ENCODE measurements at places on chromosomes 1 and 21.
A peak's percentile ranks its signal among the peaks of the same experiment; 100 is the strongest.

DNA sequence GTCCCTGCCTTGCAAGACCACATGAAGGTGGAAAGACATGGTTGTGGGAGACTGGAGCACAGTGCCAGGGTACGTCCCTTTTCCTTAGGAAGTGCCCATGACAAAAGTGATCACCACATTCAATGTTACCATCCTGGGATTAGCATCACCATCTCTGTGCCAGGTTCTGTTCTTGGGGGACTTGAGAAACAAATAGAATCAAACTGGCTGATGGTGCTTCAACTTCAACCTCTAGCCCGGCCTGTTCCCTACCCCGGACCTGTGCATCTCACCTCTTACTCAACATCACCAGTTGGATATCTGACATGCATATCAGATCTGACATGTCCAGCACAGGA lies 153.3 kb downstream of the GRIK3 start:
- DNase-seq: no peak

GRCh38 chr1:202081992-202082391 lies 40.7 kb upstream of the GPR37L1 start:
- no peak for DNase-seq

DNA sequence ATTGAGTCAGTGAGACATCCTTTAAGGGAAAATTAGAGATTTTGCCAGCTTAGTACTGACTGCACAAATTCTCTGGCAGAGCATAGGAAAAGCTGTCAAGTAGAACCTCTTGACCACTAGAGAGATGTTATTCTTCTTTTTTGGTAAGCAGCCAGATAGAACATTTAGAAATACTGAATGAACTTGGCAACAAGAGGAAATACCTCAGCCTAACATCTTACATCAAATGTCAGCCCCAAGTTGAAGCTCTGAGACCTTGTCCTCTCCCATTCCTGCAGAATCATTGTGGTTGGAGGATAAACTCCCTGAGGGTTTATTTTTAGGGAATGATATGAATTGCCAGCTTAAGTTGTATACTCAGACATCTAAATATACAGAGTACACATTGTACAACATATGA lies 53.5 kb downstream of the MIGA1 start:
- peak; percentile 96 for DNase-seq

GRCh38 chr1:21647431-21648351 lies 21.5 kb downstream of the RAP1GAP start:
- DNase-seq: no peak

DNA sequence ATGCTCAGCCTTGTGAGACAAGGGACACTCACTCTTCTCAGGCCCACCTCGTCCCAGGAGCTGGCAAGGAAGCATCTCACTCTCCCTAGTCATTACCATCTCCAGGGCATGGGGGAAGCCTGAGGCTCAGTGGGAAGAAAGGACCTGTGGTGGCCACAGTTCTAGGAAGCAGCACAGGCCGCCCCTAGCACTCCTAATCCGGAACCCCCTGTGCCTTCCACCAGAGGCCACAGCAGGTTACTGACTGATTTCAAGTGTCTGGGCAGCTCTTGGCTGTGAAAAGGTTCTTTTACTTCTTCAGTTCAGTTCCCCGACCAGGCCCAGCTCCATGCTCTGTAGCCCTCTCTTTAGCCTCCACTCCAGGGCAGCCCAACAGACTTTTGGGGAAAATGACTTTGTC lies 84.4 kb downstream of the TRABD2B start:
- no peak for DNase-seq

GRCh38 chr1:196481616-196482015 lies 126.6 kb downstream of the KCNT2 start:
- no peak for DNase-seq

DNA sequence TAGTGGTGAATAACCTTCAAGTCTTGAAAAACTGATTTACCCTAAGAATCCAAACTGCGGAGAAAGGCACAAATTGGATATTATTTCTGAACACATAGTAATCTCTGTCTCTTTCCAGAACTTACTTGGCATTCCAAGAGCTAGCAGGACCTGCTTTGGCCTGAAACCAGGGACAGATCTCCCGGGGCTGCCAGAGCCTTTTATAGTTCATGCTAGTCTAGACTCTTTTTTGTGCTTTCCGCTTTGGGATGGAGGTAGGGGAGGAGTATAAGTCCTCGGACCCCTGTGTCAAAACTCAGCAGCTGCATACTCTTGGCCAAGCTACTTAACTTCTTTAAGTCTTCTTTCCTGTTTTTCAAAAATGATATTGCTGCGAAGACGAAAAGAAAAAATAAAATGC lies 3.8 kb upstream of the RYR2 start:
- DNase-seq: no peak

DNA sequence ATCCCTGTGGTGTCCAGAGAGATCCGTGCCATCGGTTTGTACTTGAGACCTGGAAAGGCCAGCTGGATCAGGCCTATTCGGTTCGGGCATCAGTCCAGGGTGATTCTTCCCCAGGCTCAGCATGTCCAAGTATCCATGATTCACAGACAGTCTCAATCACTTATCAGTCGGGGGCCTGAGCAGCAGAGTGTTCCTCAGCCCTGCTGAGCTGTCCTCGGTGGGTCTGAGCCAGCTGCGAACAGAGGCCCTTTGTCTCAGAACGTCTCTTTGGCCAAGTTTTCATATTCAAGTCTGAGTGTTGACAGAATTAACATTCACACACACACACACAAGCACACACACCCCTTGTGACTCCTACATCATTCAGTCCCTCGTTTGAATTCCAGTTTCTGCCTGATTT lies 33.4 kb upstream of the OSBPL9 start:
- no peak for DNase-seq

DNA sequence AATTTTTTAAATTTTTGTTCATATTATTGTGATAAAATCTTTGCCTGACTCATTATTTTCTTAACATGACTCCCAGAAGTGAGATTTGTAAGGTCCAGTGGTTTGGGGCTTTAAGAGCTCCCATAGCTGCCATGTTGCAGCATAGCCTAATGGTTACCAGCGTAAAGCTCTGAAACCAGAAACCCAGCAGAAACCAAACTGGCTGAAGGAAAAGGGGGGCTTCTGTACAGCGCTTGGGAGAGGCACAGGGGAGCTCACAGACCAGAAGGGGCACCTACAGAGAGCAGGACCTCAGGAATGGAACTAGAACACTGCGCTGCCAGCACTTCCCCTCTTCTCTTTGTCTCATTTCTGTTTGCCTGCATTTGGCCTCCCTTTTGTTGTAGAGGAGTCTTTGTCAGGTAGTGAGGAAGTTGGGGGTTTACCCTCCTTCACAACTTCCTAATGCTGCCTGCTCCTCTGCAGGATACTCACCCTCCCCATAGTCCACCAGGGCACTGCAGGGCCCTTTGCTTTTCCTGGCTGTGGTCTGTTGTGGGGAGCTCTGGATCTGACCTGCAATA lies 2.6 kb upstream of the PYCR2 start:
- no peak for DNase-seq

- DNase-seq: no peak
Observed at GRCh38 chr1:40316595-40317393, at the start of gene COL9A2. Gene COL9A2 (minus strand): TSS chr1:40317286. CDS start chr1:40317197, 89 bp downstream.

DNA sequence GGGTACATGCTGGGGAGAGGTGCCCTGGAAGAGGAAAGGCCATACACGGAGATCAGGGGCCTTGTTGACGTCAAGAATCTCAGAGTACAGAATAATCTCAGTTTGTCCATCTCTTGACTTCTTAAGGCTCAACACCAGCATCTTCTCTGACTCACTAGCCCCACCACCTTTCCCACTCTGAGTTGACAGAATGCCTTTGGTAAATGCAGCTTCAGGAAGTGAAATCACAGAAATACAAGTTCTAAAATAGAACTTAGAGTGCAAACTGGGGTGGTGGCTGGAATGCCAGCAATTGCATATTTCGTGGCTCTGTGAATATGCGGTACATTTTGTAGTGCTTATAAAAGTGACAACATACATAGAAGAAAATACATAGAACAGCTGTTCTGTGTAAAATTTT lies 1.6 kb downstream of the COG2 start:
- DNase-seq: peak; percentile 45

DNA sequence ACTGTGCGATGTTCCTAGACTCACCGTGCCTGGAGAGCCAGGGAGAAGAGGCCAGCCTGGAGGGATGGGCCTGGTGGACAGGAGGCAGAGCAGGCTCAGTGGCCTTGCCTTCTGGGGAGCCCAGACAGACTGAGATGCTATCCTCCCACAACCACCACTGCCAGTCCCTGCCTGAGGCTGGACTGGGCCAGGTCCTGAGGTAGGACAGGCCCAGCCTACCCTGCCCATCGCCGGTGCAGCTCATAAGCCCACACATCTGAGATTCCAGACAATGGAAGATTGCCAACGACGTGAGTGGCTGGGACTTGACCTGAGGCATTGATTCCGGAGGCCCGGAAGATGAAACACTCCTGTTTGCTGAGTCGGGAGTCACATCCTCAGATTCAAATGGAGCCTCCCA lies 5.8 kb downstream of the CLEC20A start:
- no peak for DNase-seq

DNA sequence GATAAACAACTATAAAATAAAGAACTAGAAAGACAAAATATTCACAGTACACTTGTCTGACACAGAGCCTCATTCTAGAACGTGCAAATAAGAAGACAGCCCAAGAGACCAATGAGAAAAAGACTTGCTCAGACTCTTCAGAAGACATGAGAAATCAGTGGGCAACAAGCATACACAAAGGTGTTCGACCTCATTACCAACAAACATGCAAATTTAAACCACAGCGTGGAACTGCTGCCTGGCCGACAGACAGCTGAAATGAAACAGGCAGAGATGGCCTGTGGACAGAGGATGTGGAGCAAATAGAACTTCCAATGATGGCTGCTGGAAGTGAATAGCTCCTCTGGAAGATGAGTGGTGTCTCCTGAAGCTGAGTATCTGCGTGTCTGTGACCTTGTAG lies 22.4 kb upstream of the COL6A1 start:
- DNase-seq: no peak

DNA sequence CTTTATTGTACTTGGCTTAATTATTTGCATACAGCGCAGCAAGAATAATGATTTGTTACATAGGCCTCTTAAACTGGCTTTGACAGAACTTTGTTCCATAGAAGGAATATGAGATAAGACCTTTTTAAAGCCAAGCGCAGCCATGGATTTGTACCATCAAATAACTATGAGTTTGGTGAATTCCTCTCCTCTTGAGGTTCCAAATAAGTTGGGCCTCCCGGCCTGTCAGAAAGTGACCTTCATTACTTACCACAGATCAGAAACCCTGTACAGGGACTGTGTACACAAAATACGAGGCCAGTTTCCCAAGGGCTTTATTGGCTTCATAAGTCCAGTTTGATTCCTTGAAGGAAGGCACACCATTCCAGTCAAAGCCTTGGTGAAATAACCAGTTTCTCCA lies 21.8 kb upstream of the HSD3B1 start:
- DNase-seq: no peak

GRCh38 chr1:170538687-170539086 lies 6.7 kb downstream of the GORAB start:
- no peak for DNase-seq

DNA sequence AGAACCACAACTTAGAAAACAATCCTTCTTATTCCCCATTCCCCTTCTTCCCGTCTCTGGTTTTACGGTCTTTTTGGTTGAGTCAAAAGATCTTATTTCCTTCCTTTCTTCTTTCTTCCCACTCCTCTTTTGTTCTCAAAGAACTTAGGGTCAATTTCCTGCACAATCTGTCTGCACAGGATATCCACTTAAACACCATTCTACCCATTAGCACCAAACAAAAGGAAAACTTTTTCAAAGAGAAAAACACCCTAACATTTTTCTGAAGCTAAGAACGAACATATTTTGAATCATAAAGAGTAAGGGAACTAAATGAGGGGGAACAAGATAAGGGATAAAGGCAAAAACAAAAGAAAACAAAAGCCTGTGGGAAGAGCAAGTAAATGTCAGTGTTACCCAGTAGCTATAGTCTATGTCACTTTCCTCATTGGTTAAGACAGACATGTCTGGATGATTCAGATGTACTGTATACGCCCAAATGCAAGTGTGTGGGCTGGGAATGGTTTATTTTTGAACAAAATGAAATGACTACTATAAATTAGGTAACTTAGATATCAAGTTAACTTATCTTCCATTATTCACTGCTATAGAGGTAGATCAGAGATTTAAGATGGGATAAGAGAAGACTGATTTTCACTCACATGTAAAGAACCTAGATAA lies 59.9 kb downstream of the TOR3A start:
- DNase-seq: peak; percentile 53

DNA sequence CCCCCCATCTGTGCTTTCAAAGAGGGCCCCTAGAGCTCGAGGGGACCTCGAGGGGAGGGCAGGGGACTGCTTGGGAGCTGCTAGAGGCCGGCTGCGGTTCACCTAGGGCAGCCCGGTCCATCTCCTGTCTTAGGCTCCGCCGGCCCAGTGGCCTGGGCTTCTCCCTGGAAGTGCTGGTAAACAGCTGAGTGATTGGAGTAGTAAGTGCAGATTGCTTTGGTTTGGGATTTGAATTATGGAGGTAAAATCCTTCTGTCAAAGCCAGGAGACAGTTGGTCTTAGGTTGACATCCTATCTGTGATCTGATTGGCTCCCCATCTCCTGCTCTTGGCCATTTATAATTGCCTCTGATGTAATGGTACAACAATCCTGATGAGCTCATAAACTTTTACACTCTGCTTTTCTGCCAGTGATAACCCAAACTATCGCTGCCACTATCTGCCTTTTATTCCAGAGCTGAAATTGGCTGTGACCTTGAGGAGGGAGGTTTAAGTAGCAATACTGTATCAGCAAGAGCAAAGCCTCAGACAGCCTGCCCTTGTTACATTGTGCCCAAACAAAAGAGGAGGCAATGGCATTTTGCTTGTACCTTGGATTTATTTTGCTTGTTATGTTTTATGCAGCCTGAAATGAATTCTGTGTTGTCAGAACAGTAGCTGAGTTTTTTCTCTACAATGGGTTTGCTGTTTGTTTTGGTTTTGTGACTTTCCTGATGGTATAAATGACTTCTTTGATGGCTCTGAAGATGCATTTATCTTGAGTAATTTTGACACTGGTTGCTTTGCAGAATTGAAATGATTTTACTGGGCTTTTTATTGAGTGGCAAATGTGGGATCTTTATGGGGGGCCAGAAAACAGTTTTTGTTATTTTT lies 2.4 kb downstream of the ARID1A start:
- peak; percentile 92 for DNase-seq

- no peak for DNase-seq
Observed at GRCh38 chr1:227541796-227542152, 21.6 kb upstream of the ZNF678 start.

DNA sequence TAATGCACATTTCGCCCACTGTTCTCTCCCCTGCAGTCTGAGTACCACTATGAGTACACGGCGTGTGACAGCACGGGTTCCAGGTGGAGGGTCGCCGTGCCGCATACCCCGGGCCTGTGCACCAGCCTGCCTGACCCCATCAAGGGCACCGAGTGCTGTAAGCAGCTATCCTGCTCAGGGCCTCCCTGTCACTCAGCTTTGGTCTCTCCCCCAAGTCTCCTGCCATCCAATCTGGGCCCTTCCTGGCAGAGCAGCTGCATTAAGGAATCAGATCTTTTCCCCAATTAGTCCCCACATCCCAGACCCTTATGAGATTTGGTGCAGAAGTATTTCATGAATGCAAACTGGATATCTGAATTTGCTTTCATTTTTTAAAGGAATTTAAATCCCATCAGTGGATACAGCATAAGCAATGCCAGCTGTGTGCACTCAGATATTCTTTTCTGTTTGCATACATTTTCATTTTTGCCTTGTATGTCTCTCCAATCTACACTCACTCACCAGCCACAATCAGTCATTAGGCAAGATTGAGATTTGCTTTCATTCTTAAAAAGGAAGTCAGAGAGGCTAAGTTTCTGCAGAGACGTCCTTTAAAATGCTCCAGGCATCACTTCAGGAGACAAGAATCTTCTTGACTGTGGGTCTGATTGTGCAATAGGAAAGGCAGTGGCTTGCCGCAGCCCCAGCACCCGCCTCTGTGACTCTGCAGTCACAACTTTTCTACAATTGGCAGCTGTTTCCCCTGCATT lies 48.1 kb downstream of the ELAPOR1 start:
- peak; percentile 87 for DNase-seq

- DNase-seq: no peak
Observed at GRCh38 chr1:208933984-208934525, 649.5 kb upstream of the CAMK1G start.
